ENCODE measurements at places on chromosomes 12 and 14.

GRCh38 chr14:34018564-34019244 is 67.8 kb upstream of the EGLN3 start:
- DNase-seq, result no peak

DNA sequence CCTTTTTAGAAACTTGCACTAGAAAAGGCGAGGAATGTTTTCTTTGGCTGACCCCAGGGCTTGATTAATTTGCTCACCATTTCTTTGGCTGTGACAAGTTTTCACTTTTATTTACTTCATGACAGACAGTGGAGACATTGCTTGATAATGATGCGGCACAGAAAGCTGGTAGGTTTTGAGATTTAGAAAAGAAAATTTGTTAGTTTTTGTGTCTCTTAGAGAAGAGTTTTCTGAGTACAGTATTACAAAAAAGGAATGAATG is 18.4 kb downstream of the SRGAP1 start:
- no peak for DNase-seq

- no peak for DNase-seq
These were observed 80.4 kb downstream of the PITPNM2 start for GRCh38 chr12:123070267-123071081.

GRCh38 chr12:52223406-52224039 is 9.5 kb upstream of the KRT7 start:
- no peak for DNase-seq

- DNase-seq, result no peak
These were observed 1.8 kb upstream of the GCN1 start for GRCh38 chr12:120196363-120196762.

GRCh38 chr12:29270446-29270845 is 110.5 kb downstream of the ERGIC2 start:
- DNase-seq, result no peak

GRCh38 chr12:40727774-40728483 is 35.7 kb downstream of the CNTN1 start:
- DNase-seq, result no peak

GRCh38 chr12:107759410-107759809 is 1.5 kb downstream of the PRDM4 start:
- peak; percentile 52 for DNase-seq

DNA sequence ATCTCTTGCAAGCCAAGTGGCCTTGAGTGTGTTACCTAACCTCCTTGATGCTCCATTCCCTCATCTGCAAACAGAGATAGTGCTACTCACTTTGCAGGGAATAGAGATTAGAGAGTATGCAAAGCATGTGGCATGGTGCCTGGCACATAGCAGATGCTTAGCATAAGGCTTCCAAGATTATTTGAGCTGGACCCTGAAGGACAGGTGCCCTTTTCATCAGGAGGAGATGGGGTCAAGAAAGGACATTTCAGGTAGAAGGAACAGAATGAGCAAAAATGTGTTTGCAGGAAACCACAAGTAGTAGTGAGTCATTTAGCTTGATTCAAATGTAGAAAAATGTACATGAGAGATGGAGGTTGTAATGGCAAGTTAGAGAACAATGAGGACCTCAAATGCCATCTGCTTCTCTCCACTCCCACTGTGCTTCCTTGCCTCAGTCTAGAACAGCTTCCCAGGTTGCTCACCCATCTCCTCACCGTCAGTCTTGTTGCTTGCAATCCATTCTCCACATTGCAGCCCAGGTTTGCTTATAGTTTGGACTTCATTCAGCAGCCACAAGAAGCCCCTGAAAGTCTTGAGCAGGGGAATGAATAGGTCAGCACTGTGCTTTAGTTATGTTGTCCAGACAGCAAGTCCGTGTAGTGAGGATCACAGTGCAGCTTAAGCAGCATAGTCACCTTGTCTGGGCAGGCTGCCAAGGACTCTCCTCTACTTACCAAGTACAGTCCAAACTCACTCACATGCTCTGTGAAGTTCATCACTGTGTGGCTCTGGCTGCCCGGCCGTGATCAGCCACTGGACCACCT is 536.3 kb upstream of the CCDC196 start:
- DNase-seq, result no peak

GRCh38 chr12:130971925-130972585 is 18.3 kb downstream of the ADGRD1 start:
- no peak for DNase-seq

GRCh38 chr12:83514372-83514771 is 827.7 kb downstream of the TMTC2 start:
- DNase-seq, result no peak

DNA sequence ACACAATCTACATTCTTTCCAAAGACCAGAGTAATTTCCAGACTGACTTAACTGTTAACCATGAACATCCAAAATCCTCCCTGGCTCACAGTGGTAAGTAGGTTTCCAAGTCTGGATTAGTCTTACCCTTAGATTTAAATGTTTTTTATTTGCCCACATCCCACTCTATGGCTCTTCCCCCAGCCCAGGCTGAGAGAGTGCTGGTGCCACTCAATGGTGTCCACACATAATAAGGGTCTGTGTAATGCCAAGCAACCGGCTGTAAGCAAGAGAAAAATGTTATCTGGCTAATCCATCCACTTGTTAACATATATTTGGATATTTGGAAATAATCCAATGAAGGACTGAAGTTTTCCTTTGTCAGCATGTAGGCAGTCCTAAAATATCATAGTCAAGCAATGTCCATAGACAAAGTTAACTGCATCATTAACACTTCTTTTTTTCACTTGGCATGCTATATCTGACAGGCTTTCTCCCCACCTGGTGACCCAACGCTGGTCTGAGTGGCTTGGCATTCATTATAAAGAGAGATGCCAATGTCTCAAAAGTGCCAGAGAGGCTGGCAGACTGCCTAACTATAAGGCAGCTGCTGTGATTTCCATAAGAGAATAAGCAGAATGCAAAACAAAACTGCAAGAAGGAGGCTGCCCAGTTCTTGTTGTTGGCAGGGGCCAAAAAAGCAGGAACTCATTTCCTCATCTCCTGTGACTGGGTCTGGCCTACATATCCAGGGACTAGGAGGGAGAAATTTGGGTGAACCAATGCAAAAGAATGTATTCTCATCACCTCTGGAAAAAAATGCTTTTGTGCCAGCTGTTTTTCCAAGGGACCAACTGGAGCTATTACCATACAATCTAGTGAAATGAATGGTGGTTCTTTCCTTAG is 13.9 kb upstream of the HOXC13 start:
- no peak for DNase-seq

DNA sequence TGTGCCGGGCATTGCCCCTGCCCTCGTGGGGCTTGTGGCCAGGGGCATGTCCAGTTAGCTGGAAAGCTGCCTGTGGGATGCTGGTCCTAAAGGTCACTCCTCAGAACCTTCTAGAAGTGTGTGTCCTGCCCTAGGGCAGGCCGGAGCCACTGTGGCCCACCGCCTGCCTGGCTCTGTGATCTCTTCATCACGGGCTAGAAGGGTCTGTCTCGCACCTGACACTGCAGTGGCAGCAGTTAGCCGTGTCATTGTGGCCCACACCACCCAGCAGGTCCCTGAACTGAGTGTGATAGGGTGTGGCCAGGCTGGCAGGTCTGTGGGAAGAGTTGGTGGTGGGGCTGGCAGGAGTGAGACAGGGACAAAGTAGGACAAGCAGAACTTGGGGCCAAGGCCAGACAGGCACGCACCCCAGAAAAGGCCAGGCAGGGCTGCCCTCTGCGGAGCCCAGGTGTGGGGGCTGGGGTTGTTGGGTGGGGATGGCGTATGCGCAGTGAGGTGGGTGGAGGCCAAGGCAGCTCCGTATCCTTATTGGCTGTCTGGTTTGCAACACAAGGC is 41.2 kb downstream of the ADGRD1 start:
- DNase-seq, result no peak

GRCh38 chr12:109529691-109530640 is 43.3 kb downstream of the MMAB start:
- no peak for DNase-seq

DNA sequence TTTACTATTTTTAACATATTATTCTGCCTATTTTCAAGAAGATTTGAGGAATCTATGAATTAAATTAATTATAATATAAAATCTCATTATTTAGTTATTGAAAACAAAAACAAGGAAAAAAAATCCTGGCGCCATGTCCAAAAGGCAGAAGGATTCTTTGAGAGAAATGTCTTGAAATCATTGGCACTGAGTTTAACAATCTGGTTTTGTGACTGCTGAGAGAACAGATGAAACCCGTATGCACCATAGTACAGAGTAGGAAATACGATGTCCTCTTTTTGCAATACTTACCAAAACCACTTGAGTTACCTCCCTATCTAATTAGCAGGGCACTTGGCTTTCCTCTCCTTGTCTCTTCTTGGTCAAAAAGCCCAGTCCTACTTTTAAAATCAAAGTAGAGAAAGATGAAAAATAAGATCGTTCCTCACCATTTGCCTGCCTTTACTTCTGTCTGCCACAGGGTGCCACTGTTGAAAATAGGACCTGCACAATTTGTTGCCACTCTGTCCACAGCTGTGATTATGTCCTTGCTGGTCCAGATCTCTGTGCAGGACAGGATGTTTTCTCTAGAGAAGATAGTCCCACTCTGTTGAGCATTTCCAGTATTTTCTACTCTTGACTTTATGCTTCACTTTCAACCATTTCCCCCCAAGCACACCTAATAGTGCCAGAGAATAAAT is 179.7 kb downstream of the PDZRN4 start:
- no peak for DNase-seq

DNA sequence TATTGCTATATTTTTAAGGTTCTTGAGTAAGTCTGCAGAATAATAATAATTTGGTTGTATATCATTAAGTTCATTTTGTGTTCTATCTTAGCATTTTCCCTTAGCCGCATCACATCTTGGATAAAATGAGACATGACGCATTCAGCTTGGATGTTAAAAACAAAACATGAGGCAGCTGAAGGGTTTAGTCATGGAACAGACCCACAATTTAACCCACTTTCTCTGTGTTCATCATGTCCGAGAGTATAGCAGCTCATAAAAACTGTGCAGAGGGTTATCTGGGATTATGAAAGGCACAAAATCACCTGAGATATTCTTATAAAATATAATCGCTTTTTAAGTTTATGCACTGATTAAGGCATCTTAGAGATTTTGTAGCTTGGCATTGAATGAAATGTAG is 219.3 kb downstream of the TRHDE start:
- DNase-seq, result no peak

- no peak for DNase-seq
These were observed 147.1 kb downstream of the MED13L start for GRCh38 chr12:116130431-116130830.

GRCh38 chr12:81759190-81760051 is at the start of gene PPFIA2:
TSS of gene PPFIA2 (minus strand) at chr12:81759350.
- DNase-seq, result no peak

DNA sequence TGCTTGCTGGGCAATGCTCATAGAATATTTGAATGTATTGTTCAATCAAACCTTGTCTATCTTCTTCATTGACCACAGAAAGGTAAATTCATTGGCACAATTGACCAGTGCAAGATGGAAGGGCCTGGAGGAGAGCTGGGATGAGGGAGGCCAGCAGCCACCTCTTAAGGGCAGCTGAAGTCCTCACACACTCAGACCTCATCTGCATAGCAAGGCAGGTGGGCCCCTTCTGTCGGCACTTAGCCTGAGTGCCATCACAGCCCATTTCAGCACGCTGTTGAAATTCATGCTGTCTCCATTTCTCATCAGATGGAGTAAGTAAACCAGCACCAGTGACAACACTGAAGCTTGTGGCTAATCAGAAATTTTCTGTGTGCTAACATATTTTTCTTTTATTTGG is 25.4 kb upstream of the HMGA2 start:
- DNase-seq, result no peak

DNA sequence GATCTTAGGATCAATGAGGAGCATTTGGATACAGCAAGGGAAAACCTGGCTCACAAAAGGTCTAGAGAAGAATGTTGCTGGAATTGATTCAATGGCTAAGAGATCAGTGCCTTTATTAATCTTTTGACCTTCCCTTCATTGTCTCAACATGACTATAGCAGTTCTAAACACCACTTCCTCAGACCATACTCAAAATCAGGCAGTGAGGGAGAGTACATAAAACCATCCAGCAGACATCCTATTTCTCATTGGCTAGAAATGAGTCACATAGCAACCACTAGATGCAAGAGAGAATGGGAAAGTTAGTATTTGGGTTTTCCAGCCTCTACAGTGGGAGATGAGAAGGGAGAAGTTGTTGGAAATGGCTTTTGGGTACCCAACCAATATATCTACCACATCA is 151.4 kb upstream of the NUDT4 start:
- no peak for DNase-seq

DNA sequence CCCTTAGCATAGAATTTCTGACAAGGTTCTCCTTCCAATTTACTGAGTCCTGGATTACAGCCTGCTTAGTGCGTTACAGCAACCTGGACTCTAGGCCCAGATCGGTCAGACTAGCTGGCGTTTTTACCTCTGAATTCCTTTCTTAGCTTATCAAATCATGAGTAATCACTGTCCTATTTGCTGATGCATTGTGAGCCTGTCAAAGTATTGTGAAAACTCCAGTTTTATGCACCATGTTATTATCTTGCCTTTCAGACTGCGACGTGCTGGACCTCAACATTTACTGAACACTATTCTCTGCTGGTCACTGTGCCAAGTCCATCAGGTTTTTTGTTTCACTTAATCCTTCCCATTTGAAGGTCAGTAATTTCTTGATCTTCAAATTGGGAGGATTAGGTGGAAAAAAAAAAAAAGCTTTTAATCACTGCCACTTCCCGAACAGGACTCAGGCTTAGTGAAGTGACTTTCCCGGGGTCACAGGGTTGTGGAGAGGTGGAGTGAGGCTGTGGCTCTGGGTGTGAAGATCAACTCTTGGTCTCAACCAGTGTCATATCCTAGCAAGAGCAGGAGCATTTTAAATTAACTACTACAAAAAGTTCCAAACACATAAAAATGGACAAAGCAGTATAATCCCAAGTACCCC is 31.2 kb downstream of the FBXO21 start:
- no peak for DNase-seq

- no peak for DNase-seq
These were observed 28.8 kb downstream of the CLMN start for GRCh38 chr14:95290871-95291431.

- peak; percentile 28 for DNase-seq
These were observed 2.1 kb downstream of the CHST11 start for GRCh38 chr12:104458694-104459367.
